Stimulated activated CD8-positive, alpha-beta memory T cell treated with anti-CD3 and anti-CD28 coated beads, Interleukin-2, amount 100 ng/mL, for 1 hour (primary cell): ENCODE measurements at places on chromosomes 5 and 9.

DNA sequence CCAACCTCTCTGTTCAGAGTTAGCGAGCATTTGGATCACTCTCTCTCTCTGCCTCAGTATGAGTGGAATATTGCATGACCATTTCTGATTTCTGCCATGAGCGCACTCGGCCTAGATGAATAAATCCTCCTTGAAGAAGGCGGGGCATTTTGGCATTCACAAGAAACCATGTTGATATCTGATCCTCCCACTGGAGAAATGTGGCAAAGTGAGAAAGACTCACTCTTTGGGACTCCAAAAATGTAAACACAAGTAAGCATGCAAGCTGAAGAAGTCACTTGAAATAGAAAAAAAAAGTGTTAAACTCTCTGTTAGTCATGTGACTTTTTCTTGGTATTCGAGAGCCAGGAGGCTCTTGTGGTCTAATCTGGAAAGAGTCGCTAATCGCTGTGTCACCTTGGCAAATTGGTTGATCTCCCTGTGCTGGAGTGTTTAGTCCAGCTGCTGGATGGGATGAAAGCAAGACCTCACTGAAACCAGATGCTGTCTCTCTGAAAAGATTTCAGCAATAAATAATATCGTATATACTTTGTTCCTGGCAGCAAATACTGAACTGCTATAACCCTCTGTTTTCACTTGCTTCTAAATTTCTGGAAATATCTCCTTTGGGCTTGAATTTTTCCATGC is 95.5 kb downstream of the GHR start:
- DNase-seq: no peak

GRCh38 chr9:100066539-100066938 is 32.3 kb downstream of the ERP44 start:
- DNase-seq: no peak

DNA sequence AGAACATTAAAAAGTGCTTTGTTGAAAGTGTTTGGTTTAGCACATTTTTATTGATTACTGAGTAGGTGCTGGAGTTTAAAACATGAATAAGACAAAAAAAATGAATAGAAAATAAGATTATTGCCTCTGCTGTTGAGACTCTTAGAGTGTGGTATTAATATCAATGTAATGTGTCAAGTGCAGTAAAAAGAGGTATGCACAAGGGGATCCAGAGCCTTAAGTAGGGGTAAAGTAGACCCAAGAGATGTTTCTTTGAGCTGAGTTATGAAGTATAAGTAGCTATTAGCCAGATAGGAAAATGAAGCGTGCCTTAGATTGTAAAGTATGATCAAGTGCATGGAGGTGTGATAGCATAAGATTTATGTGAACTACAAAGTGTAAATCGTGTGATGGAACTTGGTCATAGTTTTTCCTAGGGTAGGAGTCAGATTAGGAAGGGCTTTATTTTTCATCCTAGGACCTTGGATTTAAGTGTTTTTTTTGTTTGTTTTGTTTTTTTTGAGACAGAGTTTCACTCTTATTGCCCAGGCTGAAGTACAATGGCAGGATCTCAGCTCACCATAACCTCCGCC is 45.2 kb downstream of the NSD1 start:
- DNase-seq: no peak

GRCh38 chr5:171755354-171755821 is 30.2 kb upstream of the SMIM23 start:
- no peak for DNase-seq

GRCh38 chr9:124291801-124292396 is 34.1 kb downstream of the NEK6 start:
- DNase-seq: no peak

GRCh38 chr5:151718646-151719045 is 31.9 kb upstream of the SPARC start:
- DNase-seq: no peak

DNA sequence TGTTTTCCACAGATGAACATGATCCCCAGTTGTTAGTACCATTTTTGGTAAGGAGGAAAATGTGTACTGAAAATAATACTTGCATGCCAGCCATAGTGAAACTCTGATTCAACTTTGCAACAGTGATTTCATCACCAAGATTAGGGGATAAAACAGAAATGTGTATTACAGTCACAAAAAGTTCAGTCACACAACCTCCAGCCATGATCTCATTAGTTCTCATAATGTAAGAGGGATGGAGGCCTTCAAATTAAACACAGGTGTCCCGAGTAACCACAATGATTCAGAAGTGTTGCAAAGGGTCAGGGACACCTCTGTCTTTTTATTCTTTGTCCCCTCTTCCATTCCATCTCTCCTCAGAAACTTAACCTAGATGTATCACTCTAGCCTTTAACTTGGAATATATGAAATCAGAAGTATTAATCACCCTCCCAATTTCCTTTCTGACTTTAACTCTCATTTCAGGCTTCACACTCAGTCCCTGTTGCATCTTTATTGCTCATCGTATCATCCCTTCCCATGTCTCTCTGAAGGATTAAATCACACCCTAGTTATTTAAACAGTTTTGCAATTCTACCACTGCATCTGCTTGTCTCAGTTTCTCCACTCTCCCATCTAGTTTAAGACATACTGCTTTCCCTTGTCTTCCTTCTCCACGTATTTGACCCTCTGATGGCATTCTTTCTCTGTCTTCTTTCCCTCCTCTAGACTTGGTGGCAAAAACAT is 291.2 kb downstream of the ADAMTS6 start:
- no peak for DNase-seq

DNA sequence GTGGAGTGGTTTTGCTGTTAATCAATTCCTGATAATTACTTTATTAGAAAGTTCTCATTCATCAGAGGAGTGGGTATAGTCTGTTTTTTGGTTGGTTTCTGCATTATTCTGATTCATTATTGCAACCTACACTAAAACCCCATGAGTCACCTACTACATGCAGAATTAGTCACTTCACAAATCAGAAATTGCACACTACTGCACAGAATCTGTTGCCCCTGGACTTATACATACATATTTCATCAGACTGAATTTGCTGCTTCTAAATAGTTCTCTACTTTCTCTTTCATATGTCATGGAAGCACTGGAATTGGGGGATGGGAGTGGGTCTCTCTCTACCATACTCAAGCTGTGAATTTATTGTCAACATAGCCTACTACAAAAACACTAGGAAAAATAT is 585.1 kb downstream of the DNAH5 start:
- DNase-seq: no peak

GRCh38 chr5:5953584-5954274 is 424.6 kb downstream of the MED10 start:
- DNase-seq: no peak

DNA sequence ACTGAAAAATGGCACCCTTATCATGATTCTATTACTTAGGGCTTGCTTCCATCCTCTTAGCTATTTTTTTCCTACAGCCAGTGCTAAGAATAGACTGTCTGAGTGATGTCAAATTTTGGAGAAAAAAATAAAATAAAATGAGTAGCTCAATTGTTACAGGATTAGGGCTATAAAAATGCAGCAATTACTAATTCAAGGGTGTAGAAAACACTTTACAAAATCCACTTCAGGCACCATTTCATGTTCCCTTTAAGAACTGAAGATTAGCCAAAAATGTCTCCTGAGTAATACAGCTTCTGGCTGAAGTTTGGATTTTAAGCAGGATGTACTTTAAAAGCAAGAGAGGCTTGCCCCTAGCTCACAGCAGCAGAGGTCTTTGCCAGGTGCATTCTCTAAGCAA is 240.5 kb upstream of the IRX1 start:
- DNase-seq: no peak

GRCh38 chr5:160165137-160166068 is 46.2 kb upstream of the PWWP2A start:
- DNase-seq: no peak

- DNase-seq: no peak
Observed at GRCh38 chr5:62306323-62306895, 403 bp downstream of the KIF2A start.

DNA sequence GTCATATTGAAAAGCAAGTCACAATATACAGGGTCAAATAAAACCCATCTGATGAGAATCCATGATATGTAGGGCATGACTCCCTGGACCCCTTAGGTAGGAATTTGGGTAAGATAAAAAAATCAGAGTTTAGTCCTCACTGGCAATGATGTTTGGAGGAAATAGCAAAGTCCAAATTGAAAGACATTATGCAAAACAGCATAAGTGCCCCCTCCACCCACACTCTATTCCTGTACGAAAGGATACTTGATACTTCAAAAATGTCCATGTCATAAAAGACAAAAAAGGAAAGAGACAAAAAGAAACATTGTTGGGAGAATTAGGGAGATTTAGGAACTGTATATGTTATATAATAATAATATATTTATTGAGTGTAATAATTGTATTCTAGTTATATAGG is 96.1 kb upstream of the RASGRF2 start:
- DNase-seq: no peak
